ENCODE measurements at places on chromosomes 7 and 10.

DNA sequence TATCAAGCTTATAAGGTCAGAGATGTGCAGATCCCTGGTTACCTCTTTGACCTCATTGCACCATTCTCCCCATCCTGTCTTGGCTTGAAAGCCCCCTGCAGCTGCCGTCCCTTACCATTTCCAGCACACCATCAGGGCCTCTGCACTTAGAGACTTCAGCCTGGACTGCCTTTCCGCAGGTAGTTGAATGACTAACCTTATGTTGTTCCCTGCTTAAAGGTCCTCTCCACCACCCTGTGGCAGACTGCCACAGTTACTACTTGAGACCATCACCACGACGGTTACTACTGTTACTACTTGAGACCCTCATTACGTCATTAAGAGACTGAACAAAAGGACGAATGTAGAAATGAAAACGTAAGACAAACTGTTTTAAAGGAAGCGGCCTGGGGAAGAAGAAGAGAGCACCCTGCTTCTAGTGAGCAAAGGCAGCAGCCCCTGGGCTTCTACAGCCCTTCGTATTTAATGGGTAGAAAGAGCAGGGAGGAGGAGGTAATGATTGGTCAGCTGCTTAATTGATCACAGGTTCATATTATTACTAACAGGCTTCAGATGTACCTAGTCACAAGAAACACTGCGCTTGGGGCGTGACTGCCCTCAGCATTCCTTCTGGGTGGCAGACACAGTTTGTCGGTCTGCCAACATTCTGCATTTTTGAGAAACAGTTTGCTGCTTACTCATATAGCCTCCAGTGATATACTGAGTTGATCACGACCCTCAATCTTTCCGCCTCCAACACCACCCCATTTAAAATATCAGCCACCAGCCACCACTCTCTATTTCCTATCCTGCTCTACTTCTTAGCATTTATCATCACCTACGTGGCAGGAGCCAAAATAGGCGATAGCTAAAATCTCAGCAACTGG, 74.1 kb upstream of the PARD3 start:
- no peak for DNase-seq

DNA sequence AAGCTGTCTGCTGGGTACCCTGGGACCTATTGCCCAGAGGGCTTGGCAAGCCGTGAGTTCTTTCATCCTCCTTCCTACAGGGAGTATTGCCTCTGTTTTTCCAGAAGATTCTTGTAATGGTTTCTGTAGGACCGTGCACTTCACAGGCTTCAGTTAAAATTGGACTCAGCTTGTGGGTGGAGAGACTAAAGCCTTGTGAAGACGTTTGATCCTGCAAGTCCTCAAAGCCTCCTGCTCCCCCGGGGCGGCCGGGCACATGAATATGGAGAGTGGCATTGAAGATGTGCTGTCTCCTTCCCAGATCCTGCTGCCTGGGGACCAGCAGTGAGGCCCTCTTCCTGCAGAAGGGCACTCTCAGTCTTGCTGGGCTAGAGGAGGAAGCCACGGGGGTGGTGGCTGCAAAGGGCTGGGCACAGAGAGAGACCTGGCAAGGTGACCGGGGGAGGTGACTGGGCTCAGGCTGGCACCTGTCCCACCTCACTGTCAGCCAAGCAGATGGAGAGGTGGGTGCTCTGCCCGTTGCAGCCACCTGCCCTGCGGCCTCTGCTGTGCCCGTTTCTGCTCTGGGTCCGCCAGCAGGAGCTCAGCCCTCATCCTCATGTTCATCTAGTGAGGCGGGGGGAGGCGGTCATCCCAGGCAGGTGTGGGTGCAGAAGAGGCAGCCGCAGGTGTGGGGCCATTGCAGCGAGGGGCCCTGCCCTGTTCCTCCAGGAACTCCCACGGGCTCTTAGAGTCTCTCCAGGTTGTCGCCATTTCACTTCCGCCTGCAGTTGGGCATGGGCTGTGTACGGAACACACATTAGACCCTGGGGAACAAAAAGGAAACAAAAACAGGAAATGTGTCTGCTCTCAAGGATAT, 55.7 kb downstream of the TMEM209 start:
- no peak for DNase-seq

- no peak for DNase-seq
These were observed 135.1 kb downstream of the CHN2 start for GRCh38 chr7:29329686-29330085.

GRCh38 chr7:15554081-15554480, 7.7 kb downstream of the AGMO start:
- no peak for DNase-seq

DNA sequence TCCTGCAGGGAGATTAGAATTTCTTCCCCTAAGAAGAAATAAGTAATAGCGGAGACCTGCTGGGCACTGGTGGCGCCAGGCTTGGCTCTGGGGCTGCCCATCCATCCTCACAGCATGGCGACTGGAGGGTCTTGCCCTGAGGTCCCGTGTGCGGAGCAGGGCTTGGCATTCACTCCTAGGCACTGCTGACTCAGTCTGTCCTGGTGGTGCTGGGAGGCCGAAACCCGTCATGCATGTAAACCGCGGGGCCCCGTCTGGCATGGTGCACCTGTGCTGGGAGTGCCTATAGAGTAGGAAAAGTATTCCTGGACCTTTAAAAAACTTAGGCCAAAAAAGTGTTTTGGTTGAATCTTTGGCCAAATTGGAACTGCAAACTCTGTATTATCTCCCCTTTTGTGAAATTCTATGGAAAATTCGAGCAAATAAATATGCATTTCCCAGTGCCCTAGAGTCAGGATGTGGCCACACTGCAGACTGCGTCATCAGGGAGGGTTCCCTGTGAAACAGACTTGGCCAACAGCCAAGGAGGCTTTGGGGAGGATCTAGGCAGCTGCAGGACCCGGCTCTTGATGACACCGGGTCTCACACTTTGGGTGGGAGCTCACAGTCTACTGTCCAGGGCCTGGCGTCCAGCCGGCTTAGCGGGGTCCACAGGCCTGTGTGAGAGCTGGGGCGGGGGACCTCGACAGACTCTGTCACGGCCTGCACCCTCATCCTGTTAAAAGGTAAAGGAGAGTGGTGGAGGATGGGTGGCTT, 122.3 kb downstream of the VIPR2 start:
- DNase-seq = no peak

DNA sequence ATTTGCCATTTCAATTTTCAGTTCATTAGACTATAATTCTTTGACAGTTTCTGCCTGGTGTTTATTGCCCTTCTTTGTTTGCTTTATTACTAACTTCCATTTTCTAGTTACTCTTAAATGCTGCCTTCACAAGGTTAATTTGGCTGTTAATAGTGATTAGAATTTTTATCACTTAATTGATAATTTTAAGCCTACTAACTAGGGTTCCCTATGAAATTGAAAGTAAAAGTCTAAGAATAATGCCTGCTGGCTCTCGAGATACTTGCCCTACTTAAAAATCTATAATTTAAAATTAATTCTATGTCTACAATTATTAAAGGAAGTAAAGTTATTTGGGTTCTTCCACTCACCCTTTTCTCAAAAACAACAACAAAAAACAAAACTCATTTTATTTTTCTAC, 65.3 kb downstream of the C1GALT1 start:
- DNase-seq = no peak

DNA sequence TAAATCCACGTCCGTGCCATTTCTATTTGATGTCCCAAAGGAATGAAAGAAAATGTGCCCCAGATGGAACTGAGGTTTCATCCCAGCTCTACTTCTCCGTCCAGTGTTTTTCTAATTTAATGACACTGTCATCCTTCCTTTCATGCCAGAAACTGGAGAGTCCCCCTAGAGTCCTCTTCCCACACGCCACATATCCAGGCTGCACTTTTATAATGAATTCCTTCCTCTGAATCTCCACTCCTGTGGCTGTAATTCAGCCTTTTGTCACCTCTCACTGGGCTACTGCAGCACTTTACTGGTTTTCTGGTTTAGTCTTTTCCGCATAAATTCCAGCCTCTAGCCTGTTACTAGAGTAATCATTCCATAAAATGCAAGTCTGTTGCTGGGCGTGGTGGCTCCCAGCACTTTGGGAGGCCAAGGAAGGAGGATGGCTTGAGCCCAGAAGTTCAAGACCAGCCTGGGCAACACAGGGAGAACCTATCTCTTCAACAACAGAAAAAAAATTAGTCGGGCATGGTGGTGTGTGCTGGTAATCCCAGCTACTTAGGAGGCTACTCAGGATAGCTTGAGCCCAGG, 142.6 kb upstream of the RHEB start:
- DNase-seq = no peak

GRCh38 chr7:132998763-132999162, 83.1 kb downstream of the CHCHD3 start:
- DNase-seq = no peak

- DNase-seq = no peak
These were observed 649.2 kb downstream of the SORCS1 start for GRCh38 chr10:106515206-106515790.

DNA sequence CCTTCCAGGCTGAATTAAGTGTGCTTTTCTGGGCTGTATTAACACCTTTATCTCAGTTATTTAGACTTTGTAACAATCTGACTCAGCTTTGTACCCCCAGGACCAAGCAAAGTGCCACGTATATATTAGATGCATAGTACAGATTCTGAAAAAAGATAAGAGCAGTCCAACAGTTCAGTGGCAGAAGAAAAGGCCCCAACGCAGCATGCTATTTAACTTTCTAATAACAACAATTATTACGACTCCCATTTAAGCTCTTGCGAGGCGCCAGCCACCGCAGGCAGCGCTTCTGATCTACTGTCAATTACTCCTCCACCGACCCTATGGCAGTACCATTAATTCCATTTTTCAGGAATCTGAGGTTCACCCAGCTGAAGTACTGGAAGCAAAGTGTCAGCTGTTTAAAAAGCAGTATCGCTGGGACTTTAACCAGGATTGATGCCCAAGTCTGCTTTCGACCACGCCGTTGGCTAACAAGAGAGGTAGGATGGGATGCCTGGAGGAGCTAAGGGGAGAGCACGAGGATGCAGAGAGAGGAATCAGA, 638 bp downstream of the LIPA start:
- DNase-seq = no peak

GRCh38 chr10:37794305-37794976, 63.0 kb downstream of the ZNF248 start:
- no peak for DNase-seq

DNA sequence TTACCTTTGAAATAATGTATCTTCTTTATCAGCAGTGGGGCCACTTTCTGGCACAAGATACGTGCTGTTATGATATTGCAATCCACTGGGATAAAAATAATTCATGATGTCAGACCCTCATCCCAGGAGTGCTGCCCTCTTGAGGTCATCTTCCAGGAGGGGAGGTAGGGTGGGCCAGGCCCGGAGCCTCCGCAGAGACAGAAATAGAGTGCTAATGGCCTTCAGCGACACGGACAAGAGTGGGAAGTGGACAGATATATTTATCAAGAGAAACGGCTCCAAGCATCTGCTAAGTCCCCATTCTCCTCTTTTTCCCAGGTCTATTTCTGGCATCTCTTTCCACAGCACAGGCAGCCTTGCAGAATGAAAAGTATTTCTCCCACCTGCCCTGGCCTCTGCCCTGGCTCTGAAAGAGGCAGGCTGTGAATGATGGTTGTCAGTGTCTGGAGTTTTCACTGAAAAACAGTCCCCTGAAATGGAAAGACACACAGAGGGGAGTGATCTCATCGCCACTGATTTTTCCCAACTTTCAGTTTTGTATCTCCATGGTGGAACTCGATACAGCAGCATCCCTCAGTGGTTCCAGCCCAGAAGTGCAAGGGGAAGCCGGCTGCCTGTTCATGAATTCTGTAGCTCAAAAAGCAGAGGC, 251.7 kb upstream of the MYO3A start:
- peak; percentile 84 for DNase-seq

- DNase-seq = peak; percentile 80
These were observed 309.8 kb downstream of the PARD3 start for GRCh38 chr10:34505338-34505737.

DNA sequence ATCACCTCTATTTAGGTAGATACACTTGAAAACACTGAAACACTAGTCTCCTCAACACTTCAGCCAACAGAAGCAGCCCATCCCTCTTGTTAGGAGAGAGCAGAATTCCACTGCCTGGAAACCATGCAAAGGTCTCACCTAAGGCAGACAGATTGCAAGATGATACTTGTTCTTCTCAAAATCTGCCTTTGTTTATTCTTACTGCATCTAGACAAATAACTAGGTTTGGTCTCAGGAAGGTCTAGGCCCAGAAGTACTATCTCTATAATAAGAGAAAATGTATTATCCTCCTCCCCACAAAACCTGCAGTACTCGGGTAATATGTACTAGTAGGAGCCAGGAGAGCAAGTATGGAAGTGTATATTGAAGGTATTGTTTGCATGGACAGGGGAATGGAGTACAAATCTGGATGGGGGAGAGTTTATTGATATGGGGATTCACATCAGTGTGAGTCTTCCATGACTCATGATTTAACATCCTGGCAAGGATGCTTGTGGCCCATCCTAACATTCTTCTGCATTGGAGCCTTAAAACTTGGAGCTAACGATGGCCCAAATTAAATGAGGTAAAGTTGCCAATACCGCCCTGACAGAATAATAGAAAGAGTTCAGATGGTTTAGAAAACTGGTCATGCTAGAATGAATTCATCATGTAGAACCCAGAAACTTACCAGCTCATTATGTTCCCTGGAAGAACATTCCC, 109.2 kb downstream of the EPC1 start:
- no peak for DNase-seq

- no peak for DNase-seq
These were observed 96.9 kb upstream of the FAM180A start for GRCh38 chr7:135845415-135846075.

GRCh38 chr7:128841921-128842673, 11.9 kb downstream of the FLNC start:
- DNase-seq = no peak

DNA sequence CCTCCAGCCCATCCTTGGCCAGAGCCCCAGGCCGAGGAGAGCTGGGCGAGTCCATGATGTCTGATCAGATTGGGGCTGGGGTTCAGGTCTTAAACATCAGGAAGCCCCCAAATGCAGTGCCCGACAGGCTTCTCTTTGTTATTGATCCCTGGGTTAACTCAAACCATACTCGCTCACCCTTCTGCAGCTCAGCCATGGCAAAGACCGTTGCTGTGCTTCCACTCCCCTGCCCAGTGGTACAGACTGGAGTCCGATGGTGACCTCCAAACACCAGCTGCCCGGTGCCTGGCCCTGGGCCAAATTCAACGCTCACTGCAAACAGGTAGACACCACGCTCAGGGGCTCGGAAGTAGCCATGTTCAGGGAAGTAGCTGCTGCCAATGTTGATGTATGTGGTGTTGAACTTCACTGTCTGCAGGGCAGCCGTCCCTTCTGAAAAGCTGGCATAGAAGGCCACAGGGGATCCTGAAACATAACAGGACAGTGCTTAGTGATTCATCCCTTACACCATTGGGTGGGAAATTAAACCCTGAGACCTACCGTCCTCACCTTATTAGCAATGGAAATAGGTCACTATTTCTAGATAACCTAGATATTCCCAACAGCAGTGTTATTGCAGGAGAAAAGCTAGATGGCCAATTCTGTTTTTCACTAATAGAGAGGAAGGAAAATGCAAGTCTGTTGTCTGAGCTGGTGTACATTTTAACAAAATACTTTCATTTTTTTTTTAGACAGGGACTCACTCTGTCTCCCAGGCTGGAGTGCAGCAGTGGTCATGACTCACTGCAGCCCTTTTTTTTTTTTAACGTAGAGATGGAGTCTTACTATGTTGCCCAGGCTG, 20.5 kb downstream of the MMRN2 start:
- no peak for DNase-seq

GRCh38 chr10:11050301-11051287, 32.9 kb downstream of the CELF2 start:
- no peak for DNase-seq
